ENCODE measurements at places on chromosomes 13 and 19.

DNA sequence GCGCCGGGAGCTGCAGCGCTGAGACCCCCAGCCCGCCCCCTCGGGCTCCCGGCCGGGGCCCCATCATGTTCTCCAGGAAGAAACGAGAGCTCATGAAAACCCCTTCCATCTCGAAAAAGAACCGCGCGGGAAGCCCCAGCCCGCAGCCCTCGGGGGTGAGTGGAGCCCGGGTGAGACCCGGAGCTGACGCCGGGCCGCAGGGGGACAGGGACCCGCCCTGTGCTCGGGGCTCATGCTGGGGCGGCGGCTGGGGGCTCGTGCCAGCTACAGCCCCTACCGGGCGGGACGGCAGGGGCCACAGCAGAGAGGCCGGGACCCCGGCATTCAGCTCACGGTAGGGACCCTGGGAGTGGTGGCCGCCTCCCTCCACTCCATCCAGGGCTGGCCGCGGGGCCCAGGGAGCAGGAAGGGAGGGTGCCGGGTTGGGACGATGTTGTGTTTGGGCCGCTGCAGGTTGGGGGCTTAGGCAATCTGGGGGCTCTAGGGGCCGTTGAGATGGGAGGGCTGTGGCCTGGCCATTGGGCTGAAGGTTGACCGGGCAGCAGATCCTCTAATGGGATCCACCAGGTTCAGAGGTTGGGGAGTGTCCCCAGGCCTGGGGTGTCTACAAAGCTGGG lies 482 bp downstream of the ARHGAP45 start:
- DNase-seq, result no peak

DNA sequence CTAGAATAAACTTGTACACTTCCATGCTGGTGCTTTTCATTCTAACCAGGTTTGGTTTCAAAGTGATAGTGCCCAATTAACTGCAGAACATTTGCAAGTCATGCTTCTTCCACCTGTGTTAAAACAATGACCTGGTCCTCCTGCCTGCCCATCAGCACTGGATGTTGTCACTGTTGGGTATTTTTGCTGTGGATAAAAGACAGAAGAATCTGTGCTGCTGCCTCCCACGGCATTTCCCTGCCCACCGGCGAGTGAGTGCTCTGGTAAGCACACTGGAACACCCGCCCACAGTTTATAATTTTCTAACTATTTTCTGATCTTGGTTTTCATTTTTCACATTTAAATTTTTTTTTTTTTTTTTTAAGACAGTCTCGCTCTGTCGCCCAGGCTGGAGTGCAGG lies 2.3 kb upstream of the AKAP8 start:
- no peak for DNase-seq

DNA sequence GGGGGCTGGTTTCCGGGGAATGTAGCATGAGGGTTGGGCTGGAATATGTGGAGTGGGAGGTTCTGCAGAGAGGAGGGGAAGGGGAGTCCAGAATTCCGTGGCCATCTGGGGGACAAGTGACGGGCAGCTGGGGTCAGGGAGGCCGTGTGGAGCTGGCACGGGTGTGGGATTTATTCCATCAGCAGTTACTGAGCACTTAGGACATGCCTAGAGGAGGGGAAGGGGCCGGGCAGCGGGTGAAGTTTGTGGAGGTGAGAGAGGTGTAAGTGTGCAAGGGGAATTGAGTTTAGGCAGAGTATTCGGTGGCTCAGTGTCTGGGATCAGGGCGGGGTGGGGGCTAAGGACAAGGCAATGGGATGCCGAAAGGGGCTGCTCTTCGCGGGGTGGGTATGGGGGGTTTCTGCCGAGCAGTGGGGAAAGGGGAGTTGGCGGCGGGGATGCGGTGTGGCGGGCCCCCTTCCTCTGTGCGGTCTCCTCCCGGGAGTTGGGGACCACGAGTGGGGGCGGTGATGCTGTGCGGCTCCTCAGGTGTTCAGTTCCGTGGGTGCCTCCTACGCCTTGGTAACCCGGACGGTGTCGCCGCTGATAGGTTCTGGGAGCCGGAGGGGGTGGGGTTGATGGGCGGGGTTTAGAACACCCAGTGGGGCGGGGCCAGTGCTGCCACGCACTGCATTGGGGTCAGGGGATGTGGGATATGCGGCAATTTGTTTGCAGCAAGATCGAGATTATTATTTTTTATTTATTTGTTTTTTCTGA lies 5.4 kb downstream of the CCDC61 start:
- DNase-seq, result peak; percentile 66

DNA sequence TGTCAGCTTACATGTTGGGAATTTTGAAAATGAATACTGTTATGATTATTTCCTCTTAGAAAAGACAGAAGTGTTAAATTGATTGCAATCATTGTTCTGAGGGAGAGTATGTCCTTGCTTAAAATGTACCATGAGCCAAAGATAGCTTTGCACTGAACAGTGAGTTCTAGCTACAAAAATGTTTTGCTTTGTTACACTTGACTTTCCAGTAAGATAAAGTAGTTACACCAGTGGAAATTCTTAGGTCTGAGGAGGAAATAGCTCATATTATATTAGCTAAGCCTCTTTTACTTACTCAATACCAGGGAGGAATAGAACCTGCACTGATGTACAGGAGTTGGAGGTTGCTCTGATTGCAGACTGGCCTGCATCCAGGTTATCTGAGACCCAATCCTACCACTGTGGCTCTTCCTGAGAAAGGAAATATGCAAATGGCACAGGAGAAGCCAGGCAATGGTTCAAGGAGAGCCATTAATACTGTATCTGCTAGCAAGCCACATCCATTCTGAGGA lies 53.0 kb upstream of the FBXL3 start:
- no peak for DNase-seq

DNA sequence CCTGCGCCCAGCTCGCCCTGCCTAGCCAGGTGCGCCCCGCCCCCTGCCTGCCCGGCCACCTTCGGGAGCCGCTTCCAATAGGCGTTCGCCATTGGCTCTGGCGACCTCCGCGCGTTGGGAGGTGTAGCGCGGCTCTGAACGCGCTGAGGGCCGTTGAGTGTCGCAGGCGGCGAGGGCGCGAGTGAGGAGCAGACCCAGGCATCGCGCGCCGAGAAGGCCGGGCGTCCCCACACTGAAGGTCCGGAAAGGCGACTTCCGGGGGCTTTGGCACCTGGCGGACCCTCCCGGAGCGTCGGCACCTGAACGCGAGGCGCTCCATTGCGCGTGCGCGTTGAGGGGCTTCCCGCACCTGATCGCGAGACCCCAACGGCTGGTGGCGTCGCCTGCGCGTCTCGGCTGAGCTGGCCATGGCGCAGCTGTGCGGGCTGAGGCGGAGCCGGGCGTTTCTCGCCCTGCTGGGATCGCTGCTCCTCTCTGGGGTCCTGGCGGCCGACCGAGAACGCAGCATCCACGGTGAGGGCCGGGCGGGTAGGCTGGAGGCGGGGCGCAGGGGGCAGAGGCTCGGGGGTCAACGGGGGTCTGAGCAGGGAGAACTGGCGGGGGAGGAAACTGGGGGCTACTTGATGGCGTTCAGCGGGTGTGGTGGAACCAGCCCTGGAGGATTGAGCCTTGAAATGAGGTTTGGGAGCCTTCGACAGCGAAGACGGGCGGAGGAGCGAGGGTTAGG lies at the start of gene SPINT2:
Gene SPINT2, plus strand, starts transcription at position 88 of the 727 bp plus-strand sequence. Its CDS starts 320 bp downstream, at position 408.
- peak; percentile 15 for DNase-seq

DNA sequence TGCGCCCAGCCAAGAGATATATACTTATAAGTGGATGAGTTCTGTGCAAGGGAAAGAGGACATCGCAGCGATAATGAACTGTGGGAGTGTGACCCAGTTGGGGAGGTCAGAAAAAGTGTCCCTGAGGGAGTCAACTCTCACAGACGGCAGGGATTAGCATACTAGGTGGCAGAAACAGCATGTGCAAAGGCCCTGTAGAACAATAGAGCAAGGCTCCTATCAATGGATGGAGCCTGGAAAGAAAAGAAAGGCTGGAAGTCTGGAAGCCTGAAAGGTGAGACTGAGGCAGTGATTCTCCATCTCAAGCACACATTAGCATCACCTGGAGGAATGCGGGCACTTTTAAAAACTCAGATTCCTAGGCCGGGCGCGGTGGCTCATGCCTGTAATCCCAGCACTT lies 21.4 kb upstream of the TNFSF14 start:
- DNase-seq, result no peak

GRCh38 chr13:33125821-33126570 lies 109.8 kb downstream of the KL start:
- no peak for DNase-seq

DNA sequence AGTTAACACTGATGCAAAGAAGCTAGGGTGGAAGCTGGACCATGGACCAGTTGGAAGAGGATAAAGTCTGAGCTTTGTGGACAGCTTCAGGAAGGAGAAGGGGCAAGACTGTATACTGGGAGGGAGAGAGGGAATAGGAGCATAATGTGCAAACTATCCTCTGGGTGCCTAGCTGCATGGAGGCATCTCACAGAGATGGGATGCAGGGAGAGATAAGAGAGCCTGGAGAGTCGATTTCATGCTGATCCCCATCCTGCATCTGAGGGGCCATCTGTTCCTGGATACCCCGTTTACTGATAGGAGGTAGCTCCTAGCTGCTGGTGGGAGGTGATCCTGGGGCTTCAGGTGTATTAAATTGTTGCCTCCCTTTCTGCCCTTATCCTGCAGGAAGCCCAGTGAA lies 8.8 kb downstream of the CYP4F3 start:
- no peak for DNase-seq

GRCh38 chr13:111031531-111031961 lies 83.6 kb upstream of the ARHGEF7 start:
- DNase-seq, result no peak

DNA sequence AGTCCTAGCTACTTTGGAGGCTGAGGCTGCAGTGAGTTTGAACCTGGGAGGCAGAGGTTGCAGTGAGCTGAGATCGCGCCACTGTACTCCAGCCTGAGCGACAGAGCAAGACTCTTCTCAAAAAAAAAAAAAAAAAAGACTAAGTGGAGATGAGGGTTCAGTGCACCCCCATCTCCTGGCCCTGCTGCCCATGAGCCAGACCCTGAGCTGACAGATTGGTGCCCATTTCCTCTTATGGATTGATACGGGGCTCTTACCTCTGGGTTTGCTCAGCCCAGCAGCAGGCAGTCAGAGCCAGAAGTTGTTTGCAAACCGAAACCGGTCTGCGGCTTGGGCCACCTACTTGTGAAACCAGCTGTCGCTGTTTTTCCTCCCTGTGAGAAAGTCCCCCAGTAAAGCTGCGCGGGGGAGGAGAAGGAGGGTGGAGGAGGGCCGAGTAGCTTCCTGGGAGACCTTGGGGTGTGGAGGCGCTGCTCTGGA lies 36.9 kb downstream of the ARRDC2 start:
- peak; percentile 88 for DNase-seq

- DNase-seq, result no peak
Measured at GRCh38 chr13:30998136-30999088, 66.0 kb downstream of the TEX26 start.

GRCh38 chr19:40517248-40517647 lies 50.4 kb downstream of the SPTBN4 start:
- no peak for DNase-seq

GRCh38 chr13:78660495-78660857 lies 1.5 kb upstream of the OBI1 start:
- no peak for DNase-seq

DNA sequence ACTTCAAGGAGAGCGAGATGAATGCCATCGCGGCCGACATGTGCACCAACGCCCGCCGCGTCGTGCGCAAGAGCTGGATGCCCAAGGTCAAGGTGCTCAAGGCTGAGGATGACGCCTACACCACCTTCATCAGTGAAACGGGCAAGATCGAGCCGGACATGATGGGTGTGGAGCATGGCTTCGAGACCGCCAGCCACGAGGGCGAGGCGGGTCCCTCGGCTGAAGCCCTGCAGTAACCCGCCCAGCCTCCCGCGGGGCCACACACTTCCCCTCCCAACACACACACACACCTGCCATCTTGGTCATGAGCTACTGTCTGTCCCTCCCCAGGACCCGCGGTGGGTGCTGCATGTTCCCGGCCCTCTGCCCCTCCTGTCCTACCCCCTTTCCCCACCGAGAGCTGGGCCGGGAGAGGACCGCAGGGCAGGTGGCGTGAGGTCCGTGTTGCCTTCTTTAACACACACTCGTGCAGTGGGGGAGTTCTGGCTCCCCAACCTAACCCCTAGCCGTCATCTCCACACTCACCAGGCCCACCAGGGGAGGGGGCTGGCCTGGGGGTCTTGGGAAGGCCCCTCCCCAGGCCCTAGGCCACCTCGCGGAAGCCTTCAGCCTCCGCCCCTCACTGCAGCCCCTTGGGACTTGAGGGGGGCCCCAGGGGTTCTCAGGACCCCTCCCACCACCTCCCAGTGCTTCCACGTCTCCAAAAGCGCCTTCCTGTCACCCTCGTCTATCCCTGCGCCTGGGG lies 11.8 kb downstream of the STX10 start:
- DNase-seq, result no peak

- DNase-seq, result no peak
Measured at GRCh38 chr19:10878253-10878652, 6.9 kb downstream of the CARM1 start.

DNA sequence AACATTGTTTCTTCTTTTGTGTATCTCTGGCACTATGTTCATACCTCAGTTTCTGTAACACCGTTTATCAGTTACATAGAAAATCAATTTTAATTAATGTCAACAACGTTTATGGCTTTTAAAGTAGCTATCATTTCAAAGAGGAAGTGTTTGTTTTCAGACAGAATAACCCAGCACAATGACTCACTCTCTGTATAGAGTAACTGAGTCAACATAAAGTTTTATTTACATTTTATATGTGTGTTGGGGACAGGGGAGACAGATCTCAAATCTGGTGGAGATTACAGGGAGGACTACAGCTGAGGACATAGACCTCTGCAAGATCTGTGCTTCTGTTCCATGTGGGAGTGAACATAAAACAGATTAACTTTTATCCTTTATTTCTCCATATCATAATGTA lies 2590.1 kb downstream of the PCDH9 start:
- no peak for DNase-seq

DNA sequence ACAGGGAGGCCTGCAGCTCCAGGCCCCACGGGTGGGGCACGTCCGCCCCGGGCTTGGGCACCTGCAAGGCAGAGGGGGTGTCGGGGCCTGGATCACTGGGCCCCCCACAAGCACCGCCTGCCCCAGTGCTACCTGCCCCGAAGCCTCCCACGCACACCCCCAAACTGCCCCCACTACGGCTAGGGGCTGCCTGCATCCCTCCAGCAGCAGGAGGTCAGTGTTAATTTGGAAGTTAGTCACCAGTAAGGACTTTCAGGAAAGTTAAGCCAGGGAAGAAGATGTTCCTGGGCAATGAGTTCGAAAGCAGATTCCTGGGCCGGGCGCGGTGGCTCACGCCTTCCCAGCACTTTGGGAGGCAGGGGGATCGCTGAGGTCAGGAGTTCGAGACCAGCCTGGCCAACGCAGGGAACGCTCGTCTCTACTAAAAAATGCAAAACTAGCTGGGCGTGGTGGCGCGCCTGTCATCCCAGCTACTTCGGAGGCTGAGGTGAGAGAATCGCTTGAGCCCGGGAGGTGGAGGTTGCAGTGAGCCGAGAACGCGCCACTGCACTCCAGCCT lies 5.5 kb downstream of the PEAK3 start:
- no peak for DNase-seq

- DNase-seq, result no peak
Measured at GRCh38 chr19:43599635-43600295, 3.4 kb downstream of the ZNF576 start.

Data from stimulated activated CD4-positive, alpha-beta T cell treated with anti-CD3 and anti-CD28 coated beads, TNF-alpha, amount 100 ng/mL, for 48 hours (primary cell).